ENCODE measurements at places on chromosomes 1 and 21.

DNA sequence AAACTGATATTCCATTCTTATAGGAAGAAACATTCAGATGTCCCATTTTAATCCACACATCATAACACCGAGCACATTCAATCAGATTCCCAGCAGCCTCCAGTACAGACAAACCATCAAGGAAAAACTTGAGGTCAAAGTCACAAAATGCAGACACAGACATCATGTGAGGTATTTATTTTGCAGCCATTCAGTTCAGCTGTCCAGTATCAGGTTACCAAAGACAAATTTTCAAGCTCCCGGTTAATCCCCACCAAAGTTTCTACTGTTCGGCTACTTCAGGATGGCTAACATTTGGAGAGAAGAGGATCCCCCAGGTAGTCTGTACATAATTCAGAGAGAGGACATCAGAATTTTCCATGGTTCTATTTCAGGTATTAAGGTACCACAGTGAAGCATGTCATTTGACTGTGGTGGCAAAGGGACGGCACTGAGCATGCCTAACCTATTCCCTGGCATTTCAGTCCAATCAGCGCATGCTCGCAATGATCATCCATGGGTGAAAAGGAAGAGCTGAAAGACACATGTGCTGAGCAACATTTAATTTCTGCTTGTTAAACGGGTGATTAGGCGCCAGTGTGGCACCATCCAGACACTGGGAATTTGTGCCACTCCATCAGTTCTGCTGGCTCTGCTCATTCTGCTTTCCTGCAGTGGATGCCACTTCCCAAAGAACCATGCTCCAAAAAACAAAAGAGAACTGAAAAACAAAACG, 13.6 kb upstream of the NDC1 start:
- DNase-seq: no peak

- DNase-seq: no peak
Measured at GRCh38 chr1:191350938-191351337, 807.3 kb upstream of the RGS18 start.

- DNase-seq: no peak
Measured at GRCh38 chr1:86811142-86811924, 102.6 kb downstream of the SELENOF start.

DNA sequence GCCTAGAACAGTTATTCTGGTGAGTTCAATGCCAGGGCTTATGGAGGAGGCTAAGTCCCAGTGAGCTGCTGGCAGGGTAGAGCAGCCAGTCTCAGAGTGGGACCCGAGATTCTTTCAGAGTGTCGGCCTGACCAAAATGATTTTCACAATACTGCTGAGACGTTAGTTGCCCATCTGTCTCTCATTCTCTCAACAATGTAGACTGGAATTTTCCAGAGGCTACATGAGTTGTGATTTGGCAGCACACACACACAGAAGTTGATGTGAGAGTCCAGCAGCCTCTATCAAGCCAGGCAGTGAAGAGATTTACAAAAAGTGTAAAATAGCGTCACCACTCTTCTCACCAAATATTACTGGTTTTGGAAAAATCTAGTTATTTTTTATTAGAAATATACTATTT, 21.7 kb downstream of the CACNA1S start:
- no peak for DNase-seq

DNA sequence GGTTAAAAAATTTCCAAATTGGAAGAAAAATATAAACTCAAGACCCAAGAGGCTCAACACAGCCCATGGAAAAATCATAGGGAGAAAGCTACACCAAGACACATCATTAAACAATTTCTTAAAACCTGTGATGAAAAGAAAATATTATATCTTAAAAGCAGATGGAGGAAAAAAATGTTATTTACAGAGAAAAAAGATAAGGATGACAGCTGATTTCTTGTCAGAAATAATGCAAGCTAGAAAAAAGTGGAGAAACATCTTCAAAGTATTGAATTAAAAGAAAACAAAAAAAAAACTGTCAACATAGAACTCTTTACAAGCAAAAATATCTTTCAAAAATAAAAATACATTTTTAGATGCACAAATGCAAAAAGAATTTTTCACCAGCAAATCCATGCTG, 930.5 kb downstream of the ADGRL2 start:
- no peak for DNase-seq

GRCh38 chr1:165696625-165697100, 1.7 kb downstream of the ALDH9A1 start:
- DNase-seq: no peak

DNA sequence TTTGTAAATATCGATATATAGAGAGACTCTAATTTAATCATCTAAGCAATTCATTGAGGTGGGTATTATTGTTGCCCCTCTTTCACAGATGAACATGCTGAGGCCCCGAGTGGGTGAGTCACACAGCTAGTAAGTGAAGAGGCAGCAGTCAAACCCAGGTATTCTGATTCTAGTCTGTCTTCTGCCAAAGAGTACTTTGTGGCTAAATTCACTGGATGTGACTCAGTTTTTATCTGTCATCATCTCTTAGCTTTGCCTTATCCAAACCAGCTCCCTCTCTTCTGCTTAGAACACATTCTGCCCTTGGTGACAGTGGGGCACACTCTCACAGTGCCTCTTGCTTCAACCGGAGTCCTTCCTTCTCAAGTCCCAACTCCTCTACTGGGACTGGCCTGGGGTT, 11.5 kb downstream of the FCRL5 start:
- DNase-seq: no peak

DNA sequence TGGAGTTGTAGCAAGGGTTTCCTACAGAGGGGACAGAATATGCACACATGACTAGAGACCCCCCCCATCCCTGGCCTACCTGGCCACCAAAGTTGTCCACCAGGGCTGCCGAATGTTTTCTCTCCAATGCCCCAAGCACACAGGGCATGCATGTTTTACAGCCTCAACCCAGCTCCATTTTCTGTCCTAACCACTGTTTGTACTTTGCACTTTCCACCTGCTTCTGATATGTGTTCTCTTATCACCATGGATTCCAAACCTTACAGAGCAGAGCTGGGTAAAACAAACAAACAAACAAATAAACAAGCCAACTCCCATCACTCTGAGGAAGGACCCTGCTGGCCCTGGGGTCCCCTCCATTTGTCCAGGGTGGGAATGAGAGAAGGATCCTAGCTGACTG, 27.3 kb downstream of the CLIC6 start:
- DNase-seq: no peak

DNA sequence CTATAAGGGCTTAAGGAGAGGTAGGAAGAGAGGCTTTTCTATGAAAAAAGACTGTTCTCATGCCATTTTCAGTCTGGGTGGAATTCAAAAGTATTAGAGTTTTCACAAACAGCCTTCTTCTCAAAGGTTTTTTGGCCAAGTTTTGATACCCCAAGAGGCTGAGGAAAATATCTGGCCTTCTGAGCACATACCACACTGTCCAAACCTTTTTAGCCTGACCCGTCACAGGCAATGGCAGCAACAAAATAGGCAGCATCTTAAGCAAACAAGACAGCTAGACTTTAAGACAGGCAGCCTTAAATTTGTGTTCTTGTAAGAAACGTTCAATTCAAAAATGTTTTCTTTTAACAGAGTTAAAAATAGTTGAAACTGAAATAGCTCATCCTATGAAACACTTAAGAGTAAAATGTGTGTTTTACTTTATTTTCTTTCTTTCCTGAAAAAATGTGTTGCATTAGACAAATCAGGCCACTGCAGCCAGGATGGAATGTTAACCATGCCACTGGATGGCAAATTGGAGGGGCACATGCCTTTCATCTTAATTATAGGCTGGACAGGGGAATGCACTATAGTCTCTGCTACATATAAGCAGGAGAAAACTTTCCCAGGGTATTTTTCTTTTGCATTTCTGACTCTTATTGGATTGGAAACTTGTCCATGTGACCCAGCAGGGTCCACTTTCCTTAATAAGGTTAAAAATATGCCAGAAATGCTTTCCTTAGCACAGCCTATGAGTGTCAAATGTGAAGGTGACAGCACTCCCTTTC, 315.0 kb downstream of the TGFB2 start:
- DNase-seq: no peak

DNA sequence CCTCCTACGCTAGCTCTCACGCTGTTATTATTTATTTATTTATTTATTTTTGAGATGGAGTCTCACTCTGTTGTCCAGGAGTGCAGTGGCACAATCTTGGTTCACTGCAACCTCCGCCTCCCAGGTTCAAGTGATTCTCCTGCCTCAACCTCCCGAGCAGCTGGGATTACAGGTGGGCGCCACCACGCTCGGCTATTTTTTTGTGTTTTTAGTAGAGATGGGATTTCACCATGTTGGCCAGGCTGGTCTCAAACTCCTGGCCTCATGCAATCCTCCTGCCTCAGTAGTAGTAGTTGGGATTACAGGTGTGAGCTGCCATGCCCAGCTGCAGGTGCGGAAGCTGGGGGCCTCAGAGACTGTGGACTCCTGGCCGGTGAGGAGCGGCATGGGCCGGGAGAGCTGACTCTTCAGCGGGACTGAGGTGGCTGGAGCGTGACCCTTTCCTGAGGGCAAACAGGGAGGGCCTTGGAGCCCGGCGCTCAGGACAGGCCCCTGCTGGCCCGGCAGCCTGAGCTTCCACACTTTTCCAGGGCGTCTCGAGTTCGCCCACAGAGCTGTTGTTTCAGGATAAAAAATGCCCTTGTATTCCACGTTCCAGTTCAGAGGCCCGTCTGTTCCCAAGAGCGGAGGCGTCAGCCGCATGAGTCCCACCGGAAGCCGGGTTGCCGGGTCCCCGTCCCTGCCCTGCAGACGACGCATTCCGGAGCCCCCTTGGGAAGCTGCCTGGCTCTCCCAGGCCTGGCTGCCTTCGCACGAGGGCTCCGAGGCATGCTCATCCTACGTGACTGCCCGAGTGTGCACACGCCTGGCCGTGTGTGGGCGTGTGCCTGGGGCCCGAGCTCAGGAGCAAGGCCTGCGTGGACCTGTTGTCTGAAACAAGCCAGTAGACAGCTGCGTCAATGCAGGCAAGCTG, 126.2 kb downstream of the SIK1 start:
- no peak for DNase-seq

- no peak for DNase-seq
Measured at GRCh38 chr1:18234790-18235242, 127.2 kb downstream of the IGSF21 start.

GRCh38 chr1:228849011-228849541, 113.8 kb downstream of the RHOU start:
- no peak for DNase-seq

GRCh38 chr1:2795926-2796325, 5.6 kb downstream of the TTC34 start:
- DNase-seq: no peak

DNA sequence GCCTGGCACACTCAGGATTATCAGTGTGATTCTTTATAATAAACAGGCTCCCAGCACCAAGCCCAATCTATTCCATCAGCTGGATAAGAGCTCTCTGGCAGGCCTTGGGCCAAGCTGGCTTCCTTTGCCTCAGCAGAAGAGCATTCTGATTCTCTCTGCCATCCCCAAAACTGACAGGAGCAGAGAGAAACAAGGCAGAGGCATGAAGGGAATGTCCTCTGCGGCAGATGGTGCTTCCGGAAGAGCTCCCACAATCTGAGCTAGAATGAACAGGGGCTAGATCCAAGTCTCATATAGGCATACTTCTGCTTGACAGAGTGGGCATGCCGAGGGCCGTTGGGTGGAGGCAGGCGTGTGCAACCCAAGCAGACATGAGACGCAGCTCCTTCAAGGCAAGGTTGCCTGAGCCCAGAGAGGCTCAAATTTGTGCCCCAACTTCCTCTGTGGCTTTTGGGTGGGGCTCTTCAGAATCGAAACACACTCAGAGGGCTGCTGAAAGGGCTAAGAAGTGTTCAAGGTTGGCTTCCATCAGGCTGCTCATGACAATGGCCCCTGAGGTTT, 4.0 kb downstream of the CAPN2 start:
- DNase-seq: no peak

DNA sequence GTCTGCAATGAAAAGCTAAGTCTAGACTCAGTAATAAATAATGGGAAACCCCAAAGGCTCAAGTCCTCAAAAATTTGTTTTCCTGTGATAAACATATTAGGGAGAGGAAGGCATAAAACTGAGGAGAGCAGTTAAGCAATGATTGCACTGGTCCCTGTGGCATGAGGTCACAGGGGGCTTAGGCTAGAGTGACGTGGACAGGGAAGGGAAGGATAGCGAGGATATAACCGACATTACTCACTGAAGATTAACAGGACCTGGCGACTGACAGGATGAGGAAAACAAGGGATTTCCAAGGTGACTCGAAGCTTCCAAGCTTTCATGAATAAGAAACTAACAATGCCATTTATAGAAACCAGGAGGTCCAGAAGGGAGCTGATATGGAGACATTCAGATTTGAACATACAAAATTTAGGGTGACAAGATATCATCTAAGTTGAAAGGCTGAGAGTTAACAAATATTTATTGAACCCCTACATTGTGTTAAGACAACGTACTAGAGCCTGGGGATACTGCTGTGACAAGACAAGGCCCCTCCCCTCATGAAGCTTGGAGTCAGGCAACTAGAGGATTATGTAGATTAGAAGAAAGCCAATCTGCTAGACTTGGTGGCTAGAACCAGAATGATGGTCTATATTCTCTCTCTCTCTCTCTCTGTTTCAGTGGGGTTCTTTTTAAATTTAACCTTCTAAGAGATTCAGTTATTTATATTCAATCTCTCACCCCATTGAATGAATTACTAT, 33.2 kb upstream of the PKN2 start:
- no peak for DNase-seq

- DNase-seq: no peak
Measured at GRCh38 chr21:42650033-42650370, 3.4 kb upstream of the PDE9A start.

- no peak for DNase-seq
Measured at GRCh38 chr1:190436615-190437014, 41.0 kb downstream of the BRINP3 start.

GRCh38 chr1:25555753-25556092, 12.3 kb downstream of the LDLRAP1 start:
- DNase-seq: no peak

- peak; percentile 22 for DNase-seq
Measured at GRCh38 chr1:197737916-197738315, 37.4 kb downstream of the DENND1B start.

DNA sequence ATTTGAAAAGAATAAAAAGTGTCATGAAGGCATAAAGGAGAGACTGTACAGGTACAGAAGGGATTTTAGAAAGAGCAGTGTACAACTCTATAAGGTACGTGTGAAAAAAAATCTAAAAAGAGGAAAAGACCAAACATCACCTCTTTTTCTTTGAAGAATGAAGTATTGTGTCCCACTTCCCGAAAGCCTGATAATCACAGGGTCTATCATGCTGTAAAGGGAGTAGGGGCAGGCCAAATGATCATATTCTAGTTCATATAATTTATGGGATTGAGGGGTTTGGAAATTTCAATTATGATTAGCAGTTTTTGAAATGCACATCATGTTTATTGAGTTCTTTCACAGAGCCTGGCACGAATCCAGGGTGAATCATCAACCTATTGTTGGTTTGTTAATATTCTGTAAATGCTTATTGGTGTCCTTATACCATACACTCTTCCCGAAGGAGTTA, 910 bp upstream of the RERE start:
- no peak for DNase-seq

DNA sequence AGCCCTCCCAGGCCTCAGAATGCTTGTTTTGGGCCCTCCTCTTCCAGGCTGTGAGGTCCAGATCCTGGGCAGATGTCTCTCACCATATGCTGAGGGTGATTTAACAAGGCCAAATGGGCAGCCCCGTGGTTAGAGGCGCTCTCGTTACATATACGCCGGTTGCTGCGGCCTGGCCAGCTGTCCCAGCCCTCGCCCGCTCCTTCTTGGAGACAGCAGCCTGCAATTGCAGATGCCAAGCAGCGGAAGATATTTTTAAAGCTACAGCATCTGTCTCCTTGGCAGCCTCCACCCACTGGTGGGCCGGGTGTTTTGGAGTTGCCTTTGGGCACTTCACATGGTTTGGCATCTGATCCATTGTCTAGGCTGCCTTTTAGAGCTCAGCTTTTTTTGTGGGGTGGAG, 178.8 kb upstream of the NFIA start:
- no peak for DNase-seq

- no peak for DNase-seq
Measured at GRCh38 chr21:38511662-38512243, 13.5 kb upstream of the ERG start.

Measured in NCI-H2081 treated with DMSO at 0.1 percent for 48 hours (cell line).